ENCODE measurements at places on chromosomes 16 and 17.

DNA sequence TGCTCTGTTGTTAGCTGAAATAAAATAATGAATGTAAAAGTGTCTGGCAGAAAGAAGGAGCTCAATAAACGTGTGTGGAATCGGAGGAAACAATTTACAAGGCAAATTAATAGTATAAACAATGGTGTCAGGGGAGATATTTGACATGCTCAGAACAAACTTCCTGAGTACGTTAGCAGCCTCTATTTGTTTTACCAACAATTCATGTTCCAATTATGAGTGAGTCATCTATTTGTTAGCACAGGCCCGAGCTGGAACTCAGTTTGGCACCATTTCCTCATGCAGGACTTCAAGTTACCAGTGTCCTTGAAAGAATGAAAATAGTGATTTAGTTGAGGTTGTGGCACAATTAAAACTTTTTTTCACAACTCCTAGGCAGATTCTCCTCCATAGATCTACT lies 9.1 kb downstream of the ASIC2 start:
- DNase-seq = no peak

GRCh38 chr17:50151937-50152547 lies 1.6 kb upstream of the PPP1R9B start:
- no peak for DNase-seq

GRCh38 chr17:732902-733720 lies 715 bp downstream of the TLCD3A start:
- DNase-seq = no peak

DNA sequence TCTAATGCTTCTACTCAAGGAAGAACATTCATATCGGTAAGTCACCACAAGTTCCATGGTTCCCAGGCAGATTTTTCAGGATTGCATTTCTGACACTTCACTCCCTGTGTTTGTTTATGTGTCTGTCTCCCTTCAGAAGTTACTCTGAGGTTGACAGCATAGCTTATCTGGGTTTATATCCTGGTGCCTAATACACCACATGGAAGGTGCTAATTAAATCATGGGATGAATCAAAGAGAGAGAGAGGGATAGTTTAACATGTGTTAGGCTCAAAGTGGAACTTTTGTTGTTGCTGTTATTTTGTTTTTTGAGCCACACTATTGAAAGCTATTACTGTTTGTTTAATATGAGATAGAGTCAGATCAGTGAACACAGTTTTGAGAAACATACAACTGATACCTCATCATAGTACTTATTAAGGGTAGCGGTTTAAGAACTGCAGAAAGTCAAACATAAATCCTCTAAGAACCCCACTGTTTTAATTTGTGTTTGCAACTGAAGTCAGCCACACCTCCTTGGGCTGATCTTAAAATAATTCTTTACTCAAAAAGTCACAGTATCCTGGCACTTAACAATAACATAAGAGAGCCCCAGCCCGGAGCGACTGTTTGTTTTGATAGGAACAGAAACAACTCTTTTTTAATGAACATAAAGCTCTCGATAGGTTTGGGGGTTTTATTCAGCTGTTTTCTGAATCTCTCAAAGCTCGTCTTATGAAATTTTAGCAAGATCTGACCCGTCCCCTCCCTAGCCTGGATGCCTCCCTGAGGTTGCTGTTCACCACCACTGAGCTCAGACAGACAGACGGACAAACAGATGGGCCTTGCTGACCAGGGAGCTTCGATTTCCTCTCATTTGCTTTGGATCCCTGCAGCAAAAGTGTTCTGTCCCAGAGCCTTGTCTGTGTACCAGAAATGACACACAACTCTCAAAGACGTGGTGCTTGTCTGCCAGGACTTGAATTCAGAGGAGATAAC lies 98.3 kb upstream of the MYOCD start:
- DNase-seq = no peak

DNA sequence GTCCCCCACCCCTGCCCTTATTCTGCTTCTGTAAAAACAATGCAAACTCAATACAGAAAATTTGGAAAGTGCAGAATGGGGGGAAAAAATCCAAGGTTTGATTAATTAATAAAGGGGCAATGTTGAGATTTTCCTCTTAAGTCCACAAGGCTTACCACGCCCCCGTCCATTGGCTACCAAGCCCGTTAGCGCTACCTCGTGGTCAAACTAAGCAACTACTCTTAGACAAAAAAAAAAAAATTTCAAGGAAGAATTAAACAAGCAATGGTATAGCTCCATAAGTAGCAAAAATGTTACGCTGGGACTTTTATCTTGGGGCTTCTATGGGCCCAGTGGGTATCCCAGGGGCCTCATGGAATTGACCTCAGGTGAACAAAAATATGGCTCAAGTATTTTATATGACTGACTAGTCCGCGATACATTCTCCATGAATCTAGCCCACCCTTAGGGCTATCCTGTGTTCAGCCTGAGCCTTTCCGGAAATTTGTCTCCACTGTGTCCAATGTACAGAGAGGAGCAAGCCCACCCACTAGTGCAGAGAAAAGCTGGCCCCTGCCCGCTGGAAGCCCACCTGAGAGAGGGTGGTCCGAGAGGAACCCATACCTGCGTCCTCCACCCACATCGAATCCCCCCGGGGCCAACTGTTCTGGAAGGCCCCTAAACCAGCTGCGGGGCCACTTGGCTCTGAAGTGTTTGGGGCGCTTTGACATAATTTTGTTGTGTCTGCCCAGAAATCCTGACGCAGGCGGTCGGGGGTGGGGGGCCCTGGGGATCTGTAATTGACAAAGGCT lies 19.1 kb upstream of the TEX2 start:
- DNase-seq = peak; percentile 21

DNA sequence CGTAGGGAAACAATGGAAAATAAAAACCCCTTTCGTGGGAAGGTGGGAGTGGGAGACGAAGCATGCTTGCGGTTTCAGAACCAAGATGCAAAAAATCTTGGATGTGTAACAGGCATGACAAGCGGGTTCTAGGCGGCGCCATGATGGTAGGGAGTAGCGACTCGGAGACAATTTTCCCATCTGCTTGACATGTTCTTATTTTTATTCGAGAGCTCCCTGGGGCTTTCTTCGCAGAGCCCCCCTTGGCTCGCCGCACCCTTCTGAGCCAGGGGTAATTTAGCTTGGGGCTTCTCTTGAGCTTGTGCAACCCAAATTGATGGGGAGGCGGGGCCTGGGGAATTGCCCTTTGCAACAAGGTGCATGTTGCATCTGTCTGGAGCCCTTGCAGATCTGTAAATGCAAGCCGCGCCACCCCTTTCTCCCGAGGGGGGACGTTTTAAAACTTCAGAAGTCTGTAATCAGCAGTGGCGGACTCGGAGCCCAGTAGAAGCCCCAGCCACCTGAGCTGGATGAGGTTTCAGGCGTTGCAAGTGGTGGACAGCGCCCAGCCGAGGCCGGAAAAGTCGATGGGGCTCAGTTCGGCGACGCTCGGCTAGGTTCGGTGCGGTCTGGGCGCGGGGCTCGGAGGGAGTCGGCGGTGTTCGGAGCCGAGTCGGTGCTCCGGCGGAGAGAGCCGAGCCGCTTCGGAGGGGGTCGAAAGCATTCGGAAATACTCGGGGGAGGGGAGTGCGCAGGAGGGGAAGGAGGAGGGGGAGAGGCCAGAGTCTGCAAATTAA lies 2.9 kb downstream of the GNAO1 start:
- DNase-seq = peak; percentile 49

DNA sequence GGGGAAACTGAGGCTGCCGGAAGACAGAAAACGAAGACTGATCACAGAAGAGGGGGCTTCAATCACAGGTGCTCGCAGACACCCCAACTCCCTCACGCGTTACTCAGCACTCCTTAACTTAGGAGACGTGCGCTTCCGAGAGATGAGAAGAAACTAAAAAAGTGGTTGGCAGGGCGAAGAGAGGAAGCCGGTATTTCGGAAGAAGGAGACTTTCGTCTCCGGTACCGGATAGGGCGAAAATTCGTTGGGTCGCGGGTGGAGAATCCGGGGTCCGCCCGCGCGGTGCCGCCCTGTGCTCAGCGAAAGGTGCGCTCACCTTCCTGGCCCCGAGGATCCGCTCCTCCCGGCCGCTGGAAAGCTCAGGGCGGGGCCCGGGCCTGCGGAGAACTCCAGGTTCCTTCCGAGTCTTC lies 917 bp upstream of the TBX2 start:
- no peak for DNase-seq

DNA sequence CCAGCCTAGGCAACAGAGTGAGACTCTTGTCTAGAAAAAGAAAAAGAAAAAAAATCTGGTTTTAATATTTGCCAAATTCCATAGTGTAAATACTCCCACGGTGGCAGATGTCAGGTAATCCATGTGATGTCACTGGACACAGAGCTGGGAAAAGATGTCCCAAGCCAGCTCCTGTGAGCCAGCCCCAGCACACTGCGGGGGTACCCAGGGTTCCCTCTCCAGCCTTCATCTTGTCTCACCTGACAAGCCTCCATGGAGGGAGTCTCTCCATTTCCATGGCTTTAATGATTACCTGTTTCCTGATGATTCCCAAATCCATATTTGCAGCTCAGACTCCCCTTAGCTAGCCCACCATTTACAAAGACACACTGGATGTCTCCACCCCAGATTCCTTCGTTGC lies 4.6 kb downstream of the CD300LB start:
- no peak for DNase-seq

DNA sequence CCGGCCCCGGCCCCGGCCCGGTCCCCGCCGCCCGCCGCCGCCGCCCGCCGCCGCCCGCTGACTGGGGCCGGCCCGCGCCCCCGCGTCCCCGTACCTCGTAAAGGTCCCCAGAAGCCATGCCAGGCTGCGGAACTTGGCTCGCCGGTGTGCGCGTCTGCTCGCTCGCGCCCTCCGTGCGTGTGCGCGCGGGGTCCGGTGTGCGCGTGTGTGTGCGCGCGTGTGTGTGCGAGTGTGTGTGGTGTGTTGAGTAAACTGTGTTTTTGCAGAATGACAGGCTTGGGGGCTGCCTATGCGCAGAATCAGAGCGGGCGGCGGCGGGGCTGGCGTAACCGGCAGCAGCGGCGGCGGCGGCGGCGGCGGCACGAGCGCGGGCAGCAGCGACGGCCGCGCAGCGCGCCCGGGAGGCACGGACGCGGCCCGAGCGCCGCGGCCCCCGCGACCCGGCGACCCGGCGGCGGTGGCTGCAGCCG lies 307 bp downstream of the CDYL2 start:
- peak; percentile 46 for DNase-seq

GRCh38 chr17:65058593-65058992 lies 2.1 kb upstream of the GNA13 start:
- no peak for DNase-seq

- DNase-seq = no peak
These were observed 1.3 kb downstream of the NKD1 start for GRCh38 chr16:50549561-50549915.

DNA sequence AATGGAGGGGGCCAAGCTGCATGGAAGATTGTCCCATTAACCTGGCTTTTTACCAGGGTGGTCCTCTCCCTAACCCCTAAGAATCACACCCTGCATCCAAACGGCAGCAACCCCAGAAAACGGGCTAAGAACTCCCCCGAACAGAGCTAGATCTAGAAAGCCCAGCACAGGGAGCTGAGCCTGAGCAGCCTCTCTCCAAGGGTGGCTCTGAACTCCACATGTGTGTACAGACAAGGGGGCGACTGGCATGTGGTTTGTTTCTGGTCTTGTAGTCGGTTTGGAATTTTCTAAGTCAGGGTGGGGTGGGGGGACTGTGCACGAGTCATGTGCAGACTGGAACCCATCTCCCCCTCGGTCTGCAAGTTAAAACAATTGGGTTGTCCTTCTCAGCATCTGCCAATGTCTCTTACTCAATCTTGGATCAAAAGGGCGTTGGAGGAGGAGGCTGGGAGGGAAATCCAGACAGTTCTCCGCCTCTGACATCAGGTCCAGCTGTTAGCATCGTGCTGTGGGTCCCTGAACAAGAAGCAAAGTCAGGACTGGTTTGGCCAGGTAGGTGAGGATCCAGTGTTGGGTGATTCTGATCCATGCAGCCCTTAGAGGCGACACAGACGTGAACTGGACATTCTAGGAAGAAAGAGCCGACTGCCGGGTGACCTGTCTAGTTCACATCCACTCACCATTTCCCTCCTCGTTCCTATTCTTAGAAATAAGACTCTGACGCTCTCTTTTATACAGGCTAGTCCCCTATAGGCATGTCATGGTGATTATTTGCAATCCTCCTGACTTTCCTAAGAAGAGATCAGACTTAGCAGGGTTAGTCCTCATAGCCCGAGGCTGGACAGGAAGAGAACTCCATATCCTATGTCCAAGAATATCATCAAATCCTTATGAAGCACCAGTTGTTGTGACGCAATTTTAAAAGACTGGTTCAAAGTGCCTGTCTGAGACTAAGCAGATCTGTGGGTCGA lies 381.8 kb downstream of the SOX9 start:
- DNase-seq = no peak

Measured in stimulated activated CD4-positive, alpha-beta T cell treated with anti-CD3 and anti-CD28 coated beads, TNF-alpha, amount 100 ng/mL, for 4 hours (primary cell).